NCI-H2081 (cell line): ENCODE measurements at places on chromosomes 2 and 18.
A peak's percentile ranks its signal among the peaks of the same experiment; 100 is the strongest.

DNA sequence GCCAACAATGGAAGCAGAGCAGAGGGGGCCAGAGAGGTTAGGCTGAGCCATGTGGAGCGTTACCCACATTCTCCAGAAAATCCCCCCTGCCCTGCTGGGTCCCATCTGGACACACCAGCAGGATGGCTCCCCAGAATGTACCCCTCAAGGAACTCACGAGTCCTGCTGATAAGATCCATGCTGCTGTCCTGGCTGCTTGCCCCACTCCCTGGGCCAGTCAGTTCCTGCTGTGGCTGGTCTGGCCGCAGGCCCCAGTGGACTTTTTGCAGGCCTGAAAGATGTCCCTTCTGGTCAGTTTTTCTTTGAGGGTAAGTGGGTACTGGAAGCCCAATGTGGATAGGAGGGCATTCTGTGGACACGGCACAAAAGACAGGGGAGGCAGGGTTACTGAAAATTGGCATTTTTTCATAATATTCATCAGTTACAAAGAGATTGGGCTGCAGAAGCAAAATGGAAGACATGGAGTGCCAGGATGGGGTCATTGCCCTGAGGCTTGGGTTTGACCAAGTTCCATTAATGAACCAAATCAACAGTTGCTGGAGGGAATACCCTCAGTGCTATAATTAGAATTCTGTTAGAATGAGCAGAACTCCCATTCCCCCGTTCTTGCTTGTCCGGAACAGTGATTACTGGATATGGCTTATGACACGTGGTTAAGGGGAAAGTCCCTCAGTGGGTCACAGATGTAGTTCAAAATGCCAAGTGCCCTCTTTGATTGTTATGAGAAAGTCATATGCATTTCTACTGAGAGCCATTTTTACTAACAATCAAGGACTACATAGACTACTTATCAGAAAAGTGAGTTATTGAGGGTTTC, 38.7 kb downstream of the SLC4A5 start:
- no peak for DNase-seq

- no peak for DNase-seq
These were observed 23.6 kb downstream of the SULT1C3 start for GRCh38 chr2:108263401-108263800.

- peak; percentile 6 for DNase-seq
These were observed 62.3 kb downstream of the PSMG2 start for GRCh38 chr18:12765126-12765525.

- no peak for DNase-seq
These were observed 10.7 kb downstream of the CIDEA start for GRCh38 chr18:12264864-12265263.

DNA sequence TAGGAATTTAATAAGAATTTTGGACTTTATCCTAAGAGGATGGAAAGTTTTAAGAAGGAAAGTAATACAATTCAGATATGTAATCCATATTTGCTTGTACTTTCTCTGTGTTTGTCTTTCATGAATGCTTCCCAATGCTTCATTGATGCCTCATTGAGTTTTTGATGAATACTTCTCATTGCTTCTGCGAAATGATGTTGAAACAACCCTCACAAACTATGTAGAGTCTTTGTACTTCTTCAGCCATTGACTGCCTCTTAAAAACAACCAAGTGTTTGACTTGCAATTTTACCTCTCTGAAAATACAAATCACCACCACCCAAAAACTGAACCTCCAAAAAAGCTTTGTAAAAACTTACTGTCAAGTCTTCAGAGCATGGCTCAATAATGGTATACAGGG, 424.1 kb downstream of the ERBB4 start:
- DNase-seq, result no peak

- no peak for DNase-seq
These were observed 163.0 kb downstream of the IRS1 start for GRCh38 chr2:226636586-226636985.

DNA sequence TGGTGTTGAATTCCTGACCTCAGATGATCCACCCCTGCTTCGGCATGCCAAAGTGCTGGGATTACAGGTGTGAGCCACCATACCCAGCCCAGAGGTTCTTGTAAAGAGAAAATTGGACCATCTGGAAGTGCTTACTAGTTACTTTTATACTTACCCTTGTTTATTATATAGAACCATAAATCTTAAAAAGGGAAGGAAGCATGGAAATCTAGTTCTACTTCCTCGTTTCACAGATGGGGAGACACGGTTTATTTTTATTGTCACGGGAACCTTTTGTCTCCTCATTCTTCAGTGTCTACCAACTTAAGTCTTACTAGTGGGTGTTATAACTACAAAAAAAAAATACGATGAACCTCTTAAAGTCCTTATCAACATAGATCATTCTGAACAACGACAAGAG, 45.8 kb upstream of the PDK1 start:
- DNase-seq, result no peak

GRCh38 chr2:68317971-68318913, 1.5 kb downstream of the CNRIP1 start:
- DNase-seq, result no peak

DNA sequence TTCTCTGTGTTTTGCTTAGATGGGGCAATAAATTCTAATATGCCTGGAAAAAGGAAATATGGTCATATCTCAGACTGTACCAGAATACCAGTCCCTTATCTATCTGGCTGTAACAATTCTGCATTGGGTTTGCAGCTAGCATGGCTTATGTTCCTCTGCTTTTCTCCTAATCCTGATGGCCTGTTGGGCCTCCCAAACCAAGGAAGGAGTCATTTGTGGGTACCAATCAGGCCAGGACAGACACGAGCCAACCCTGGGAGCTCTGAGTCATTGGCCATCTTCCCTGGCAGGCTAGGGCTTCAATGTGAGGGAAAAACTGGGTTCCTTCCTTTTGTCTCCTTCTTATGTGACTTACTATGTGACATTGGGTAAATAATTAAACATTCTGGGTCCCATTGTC, 12.0 kb downstream of the SMARCAL1 start:
- no peak for DNase-seq

DNA sequence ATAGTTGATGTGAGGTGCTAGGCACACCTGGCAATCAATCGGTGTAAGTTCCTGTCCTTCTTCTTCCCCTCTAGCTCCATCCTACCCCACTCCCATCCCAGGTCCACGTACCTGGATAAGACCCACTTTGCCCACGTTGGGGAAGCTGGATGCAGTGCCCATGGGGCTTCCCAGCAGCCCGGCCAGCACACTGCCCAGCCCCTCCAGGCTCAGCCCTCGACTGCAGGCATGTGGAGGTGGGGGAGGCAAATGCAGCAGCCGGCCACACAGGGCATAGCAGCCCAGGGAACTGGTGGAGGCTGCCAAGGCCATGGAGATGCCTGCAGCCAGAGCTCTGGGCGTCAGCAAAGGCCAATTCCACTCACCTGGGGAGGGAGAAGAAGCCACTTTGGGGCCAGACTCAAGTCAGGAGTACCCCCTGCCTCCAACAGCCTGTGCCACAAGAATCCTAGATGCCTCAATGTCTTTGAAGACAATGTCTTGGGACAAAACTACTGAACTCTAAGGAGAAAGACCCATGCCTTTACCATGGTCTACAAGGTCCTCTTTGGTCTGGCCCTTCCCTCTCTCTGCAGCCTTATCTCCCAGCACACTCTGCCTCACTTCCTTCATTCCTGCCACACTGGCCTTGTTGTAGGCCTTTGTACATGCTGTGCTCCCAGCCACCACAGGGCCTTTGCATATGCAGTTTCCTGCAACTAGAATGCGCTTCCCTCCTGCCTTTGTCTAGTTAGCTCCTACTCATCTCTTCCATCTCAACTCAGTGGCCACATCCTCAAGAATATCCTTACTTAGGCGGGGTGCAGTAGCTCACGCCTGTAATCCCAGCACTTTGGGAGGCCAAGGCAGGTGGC, 4.5 kb downstream of the SLC23A3 start:
- DNase-seq, result no peak

DNA sequence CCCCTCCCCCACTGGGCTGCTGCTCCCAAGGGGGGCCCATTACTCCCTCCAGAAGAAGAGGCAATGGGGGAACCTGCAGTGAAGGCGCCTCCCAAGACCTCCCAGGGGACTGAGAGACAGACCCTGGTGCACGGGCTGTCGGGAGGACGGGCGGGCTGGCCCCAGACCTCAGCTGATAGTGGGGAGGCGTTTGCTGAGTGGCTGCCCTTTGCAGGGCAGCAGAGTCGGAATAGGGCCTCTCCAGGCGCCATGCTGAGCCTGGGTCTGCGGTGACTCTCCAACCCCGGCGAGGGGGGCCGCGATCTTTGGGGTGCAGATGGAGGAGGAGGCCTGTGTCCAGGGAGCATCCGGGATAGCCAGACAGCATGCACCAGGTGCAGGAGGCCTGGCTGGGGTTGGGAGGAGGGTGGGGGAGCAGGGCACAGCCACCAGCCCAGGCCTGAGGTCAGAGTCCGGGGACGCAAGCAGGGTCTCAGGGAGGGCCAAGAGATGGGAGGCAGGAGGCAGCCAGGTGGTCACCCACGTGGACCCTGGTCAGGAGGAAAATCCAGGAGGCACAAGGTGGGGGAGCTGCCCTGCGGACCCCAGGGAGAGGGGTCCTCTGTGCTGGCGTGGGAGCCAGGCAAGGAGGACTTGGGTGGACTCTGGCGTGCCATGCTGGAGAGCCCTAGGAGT, 11.0 kb downstream of the CROCC2 start:
- DNase-seq, result no peak

GRCh38 chr2:64137567-64137966, 6.7 kb downstream of the PELI1 start:
- no peak for DNase-seq

DNA sequence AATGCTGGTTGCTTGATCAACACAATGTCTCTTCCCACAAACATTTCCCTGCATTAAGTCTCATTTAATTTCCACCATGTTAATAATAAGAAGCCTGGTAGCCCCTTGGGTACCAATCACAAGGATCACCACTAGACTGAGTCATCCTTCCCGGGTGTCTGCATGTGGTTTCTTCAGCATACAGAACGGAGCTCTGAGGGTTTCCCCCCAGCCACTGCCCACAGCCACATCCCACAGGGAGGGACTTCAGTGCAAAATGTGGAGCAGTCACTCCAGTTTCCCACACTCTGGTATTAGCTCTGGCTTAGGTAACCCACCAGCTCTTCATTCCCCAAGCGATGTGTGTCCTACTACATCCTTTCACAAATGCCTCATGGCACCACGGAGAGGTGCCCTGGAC, 42.7 kb upstream of the POLE4 start:
- no peak for DNase-seq

DNA sequence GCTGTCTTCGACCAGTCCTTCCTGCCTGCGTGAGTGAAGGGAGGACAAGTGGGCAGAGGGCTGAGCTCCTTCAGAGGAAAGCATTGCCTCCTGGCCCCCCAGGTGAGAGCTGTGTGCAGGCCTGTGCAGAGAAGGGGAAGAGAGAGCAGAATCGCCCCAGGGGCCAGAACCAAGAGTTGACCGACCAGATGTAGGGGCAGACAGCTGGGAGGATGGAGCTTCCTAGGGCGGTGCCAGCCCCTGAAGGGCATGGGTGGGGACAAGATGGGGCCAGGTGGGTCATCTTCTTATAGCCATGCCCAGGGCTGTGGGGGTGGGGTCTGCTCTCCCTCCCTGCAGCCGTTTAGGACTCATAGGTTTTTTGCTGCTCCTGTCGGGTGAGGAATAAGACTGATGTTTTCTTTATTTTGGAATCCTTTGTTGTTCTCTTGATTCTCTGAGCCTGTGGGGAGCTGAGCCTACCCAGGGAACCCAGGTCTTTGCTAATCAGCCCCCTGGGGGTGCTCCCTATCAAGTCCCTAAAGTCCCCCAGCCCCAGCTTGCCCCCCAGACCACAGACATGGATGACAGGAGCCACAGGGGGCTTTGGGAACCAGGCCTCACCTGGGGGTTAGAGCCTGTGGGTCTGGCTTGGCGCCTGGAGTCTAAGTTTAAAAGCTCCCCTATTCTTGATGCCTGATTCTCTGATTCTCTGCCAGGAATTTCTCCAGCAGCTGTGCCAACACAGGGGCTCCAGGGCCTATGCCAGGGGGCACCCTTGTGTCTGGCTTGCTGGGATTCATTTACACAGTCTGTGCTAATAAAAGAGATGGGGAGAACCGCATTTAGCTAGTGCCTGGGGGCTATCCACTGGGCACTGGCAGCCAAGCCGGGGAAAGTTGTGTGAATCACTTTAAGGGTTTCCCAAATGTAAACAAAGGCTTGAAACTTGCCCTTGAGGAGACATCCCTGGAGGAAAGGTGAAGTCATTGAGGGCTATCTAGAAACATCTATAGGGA, 9.3 kb upstream of the EFHD1 start:
- DNase-seq, result peak; percentile 98

- DNase-seq, result no peak
These were observed 1337.2 kb upstream of the NXPH2 start for GRCh38 chr2:140117386-140117785.

DNA sequence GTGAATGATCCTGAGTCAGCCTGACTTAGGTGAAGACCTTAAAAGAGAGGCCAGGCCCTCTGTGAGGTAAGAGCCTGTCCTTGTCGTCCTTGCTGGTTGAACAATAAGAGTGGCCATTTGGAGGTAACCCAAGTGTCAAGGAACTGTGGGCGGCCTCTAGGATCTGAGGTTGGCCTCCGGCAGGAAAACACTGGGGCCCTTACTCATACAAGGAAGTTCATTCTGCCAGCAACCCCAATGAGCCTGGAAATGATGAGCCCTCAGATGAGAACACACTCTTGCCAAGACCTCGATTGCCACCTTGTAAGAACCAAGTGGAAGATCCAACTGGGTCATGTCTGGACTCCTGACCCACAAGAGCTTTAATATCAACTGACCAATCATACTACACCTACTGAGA, 95.5 kb upstream of the LRATD1 start:
- no peak for DNase-seq
